A549 (cell line): ENCODE measurements at places on chromosomes 5 and 9.

- DNase-seq: no peak
These were observed 27.8 kb upstream of the LVRN start for GRCh38 chr5:115934388-115934974.

GRCh38 chr9:123551734-123552133, 195.7 kb downstream of the CRB2 start:
- no peak for DNase-seq

DNA sequence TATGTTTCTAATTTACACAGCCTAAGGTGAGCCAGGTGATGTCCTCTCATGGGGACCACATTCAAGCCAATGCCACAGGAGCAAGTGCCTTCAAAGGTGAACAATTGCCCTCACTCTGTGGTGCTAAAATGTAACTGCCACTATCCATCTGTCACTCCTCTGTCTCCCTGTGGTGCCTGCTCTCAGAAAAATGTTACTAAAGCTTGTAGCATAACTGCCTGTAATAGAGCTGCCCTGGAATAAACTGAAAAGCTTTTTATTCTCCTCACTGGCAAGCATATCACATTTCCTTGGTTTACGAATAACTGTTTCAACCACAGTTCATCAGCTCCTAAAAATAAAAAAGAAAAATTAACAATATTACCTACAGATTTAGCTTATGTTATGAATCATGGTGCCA, 142.4 kb downstream of the ST8SIA4 start:
- DNase-seq: no peak

- no peak for DNase-seq
These were observed 11.7 kb upstream of the NUP214 start for GRCh38 chr9:131113655-131114054.
